ENCODE measurements at places on chromosomes 13 and 19.

- no peak for DNase-seq
Measured at GRCh38 chr13:66329988-66330451, 900.1 kb downstream of the PCDH9 start.

- no peak for DNase-seq
Measured at GRCh38 chr19:51329411-51329810, 12.5 kb downstream of the VSIG10L start.

GRCh38 chr13:95797016-95797415 is 120.1 kb downstream of the DNAJC3 start:
- DNase-seq = no peak

GRCh38 chr19:31073485-31074198 is 275.6 kb downstream of the TSHZ3 start:
- no peak for DNase-seq

GRCh38 chr19:35693422-35693821 is 10.9 kb upstream of the ZBTB32 start:
- no peak for DNase-seq

All from GM23248 (cell line).